ENCODE measurements at places on chromosomes 2 and 18.
A peak's percentile ranks its signal among the peaks of the same experiment; 100 is the strongest.

- no peak for DNase-seq
These were observed 76.2 kb downstream of the KIAA2012 start for GRCh38 chr2:202149155-202149762.

DNA sequence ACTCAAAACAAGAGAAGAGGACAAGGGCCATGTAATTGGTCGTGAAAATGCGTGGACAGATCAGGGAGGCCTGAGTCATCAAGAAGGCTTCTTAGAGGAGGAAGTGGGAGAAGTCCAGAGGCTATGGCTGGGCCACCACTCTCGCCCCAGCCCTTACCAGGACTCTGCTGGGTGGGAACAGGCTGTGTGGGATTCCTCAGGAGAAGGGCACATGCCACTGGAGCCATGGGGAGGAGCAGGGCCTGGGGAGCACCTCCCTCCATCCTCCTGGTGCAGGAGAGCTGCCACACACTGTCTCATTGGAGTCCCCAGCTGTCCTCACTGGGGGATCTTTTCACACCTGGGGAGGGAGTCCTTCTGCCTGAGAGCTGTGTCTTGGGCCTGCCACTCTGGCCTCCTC is 9.4 kb upstream of the RALB start:
- DNase-seq = no peak

GRCh38 chr2:221680548-221680947 is 108.4 kb upstream of the EPHA4 start:
- DNase-seq = no peak

GRCh38 chr18:6017171-6017570 is 121.8 kb upstream of the TMEM200C start:
- DNase-seq = no peak

GRCh38 chr2:46534589-46534988 is 55.2 kb downstream of the TMEM247 start:
- no peak for DNase-seq

- no peak for DNase-seq
These were observed 4.9 kb downstream of the NEB start for GRCh38 chr2:151729415-151729811.

DNA sequence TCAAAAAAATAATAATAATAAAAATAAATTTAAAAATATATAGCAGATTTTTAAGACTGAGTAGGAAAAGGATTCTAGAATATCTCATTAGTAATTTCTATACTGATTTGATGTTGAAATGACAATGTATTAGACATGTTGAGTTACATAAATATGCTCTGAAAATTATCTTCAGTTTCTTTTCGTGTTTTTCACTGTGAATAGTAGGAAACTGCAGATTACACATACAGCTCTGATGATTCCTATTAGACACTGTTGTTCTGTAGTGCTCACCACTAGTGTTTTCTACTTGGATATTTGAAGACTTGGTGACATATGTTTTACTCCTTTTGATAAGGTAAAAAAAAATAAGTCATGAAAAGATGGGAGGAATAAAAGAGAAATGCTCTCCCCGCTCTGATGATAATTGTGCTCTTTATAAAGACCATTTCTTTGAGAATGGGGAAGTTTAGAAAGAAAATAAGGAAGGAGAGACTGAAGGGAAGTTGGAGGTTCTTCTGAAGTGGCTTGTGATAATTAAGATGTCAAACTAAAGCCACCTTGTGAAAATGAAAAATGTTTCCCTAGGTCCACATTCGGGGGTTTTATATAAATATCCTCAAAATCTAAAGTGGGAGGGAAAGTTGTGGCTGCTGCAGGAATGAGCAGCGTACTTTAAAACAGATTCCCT is 52.9 kb downstream of the SLC9A2 start:
- no peak for DNase-seq

GRCh38 chr2:10668402-10669012 is 21.3 kb downstream of the NOL10 start:
- DNase-seq = peak; percentile 26

DNA sequence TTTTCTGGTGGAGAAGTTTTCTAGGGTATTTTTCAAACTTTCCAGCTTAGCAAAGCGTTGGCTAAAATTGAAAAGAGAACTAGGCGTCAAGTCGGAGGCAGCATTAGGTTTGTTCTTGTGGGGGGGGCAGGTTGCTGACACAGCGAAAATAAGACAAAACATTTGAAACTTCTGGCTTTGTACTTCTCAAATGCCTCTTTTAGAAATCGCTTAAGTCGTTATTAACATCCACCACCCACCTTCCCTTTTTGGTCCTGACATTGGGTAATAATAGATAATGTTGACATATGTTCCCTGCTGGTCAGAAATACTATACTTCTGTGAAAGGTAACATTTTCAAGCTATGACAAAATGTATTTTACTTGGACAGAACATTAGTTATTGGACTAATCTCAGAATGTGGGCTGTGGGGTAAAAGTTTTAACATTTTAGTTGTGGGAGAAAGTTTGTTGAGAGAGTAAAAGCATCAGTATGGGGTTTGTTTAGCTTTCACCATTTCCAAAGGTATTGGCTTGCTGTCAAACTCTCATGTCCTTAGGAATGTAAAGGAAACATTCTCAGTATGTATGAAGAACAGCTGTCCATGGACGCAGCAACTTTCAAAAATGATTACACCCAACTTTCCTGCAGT is 88.1 kb upstream of the ZEB2 start:
- DNase-seq = no peak

GRCh38 chr2:72512376-72512775 is 313.5 kb downstream of the EXOC6B start:
- no peak for DNase-seq

DNA sequence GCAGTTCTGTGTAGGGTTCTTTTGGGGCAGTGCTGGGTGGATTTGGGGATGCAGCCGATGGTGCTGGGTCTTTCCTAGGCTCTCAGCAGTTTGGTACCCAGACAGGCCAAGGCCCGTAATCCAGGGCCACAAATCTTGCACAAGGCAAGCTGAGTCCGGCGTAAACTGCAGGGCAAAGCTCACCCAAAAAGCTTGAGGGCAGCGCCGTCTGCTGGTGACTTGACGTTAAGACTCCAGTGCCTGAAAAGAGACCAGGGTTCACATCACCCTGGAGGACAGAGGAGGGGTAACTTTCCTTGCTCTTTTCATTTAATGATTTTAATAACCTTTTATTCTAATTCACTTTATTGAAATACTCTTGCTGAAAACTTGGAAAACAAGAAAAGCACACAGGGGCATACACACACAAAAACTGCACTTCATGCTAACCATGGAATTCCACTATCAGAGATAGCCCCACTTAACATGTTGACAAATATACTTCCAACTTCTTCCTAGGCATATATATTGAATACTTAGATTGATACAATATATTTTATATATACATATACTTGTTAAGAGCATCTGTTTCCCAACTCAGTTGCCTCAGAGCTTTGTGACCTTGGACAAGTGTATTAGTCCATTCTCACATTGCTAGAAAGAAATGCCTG is 38.9 kb downstream of the CNGA3 start:
- peak; percentile 78 for DNase-seq

DNA sequence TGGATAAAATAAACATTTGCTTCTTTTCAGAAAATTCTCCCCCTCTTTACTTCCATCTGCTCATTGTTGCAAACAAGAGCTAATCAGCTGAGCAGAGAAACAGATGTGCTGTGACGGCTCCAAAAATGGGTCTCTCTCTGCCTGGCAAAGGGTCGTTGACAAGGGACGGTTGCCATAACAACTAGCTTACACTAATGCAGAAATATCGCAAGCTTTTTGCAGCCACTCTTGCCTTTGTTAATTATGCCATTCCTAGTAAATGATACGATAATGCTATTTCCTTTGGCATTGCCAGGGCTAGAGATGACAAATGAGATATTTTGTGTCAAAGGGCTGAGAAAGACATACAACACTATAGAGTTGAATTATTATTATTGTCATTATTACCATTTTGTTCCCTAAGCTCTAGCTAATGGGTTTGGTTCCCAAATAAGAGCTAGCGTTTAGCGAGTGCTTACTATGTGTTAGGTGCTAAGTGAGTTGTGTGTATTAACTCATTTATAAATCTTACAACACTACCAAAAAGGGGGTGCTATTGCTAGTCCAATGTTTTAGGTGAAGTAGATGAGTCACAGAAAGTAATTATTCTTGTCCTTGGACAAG is 46.8 kb downstream of the MYO3B start:
- no peak for DNase-seq

DNA sequence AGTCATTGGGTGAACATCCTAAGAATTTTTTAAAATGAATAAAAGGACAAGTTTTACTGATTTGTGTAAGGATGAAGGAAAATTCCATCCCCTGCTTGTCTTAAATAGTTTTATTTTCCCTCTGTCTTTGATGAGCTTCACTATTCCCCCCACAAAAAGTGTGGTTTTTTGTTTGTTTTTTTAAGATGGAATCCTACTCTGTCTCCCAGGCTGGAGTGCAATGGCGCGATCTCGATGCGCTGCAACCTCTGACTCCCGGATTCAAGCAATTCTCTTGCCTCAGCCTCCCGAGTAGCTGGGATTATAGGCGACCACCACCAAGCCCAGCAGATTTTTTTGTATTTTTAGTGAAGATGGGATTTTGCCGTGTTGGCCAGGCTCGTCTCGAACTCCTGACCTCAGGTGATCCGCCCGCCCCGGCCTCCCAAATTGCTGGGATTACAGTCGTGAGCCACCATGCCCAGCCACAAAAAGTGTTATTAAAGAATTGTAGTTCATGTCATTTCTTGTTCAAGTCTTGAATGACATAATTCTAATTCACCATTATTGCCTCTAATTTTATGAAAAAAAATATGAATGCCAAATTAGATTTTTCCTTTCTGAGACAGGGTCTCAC is 91.7 kb downstream of the AGPS start:
- no peak for DNase-seq

DNA sequence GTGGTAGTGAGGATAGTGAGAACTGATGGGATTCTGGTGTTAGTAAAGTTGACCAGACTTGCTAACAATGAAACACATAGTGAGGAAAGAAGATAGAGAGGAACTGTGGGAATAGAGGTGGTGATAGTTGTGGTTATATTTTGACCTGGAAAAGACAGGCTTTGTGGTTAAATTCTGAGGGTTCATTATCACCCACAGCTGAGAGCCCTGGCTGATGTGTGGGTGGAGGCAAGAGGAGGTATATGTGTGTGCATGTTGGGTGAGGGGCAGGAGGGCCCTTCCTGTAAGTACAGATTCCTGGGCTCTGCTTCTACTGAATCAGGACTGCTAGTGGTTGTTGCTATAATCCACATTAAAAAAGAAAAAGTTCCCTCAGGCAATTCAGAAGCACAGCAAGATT is 26.2 kb upstream of the TMEM163 start:
- DNase-seq = no peak

DNA sequence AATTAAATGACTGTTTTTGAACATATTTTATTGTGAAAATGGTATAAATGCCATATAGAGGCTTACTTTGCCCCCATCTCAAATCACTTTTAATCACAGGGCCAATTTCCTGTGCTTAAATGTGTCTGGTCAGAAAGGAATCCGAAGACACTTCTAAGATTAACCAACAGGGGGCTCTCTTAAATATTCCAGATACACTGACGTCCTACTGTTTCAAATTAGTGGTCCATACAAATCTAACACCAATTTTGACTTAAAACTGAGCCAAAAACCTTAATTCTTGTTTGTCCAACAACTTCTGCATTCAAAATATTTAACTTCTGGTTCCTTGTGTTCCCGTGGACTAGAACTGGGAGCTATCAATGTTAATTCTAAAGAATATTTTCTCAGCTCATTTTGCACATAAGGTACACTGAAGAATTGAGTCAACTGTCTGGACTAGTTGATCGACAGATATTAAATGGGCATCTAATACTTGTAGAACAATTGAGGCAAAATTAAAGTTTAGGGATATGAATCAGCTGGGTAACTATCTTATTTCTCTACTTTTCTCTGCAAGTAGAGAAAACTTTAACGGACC is 557.5 kb downstream of the ARHGAP15 start:
- no peak for DNase-seq

DNA sequence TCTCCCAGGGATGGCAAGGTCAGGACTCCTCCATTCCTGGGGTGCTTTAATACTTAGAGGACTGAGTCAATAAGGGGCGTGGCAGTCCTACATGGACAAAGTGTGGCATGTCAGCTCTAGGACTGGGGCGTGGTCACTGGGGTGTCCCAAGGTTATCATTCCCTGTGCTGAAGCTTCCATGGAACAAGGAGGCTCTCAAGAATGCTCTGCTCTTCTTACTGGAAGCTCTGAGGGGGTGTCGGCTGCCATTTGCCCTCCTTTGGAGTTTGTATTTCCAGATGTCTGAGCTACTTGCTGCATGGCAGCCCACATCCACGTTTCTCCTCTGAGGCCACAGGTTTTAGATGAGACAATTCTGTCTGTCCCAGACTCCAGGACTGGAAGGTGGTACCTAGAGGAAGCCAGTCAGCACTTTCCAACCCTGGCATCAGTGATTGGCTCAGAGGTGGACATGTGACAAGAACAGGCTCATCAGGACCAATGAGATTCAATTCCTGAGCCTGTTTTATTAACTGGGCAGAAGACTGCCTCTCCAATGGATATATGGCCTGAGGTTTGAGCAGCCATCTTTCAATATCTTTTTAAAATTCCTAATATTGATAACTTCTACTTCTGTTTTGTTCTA is 128.9 kb upstream of the ARL4C start:
- no peak for DNase-seq

DNA sequence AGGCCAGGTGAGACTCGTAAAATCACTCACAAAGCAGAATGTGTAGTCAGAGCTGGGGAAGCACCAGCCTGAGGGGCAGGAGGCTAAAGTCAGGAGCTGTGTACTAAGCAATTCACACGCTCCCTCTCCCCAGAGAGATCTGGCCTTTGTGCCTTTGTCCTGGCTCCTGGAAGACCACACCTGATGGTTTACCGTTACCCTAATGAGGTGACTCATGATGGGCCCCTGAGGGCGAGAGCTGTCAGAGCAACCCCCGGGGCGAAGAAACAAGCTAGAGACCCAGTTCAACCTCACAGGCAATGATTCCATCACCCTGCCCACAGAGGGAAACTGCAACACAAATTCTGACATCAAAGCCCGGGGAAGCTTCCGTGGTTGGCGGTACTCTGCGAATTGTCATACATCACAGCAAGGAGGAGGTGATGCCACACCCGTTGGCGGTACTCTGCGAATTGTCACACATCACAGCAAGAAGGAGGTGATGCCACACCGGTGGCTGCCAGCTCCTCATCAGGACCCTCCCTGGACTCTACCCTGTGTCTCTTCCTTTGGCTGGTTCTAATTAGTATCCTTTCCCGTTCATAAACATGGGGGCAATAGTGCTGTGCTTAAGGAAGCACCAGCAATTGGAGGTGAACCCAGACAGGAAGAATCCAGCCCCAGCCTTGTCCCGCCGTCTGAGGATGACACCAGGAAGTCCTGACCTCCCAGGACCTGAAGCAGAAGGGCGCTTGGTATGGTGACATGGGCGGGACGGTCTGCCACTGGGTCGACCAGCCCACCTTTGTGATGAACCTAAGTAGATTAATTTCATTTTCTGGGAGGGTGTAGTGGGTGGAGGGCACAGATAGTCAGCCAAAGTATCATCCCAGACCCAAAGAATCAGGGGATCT is 30.5 kb downstream of the B3GNT7 start:
- peak; percentile 39 for DNase-seq

Data from naive thymus-derived CD8-positive, alpha-beta T cell (primary cell).